ENCODE measurements at places on chromosomes 12 and 14.

DNA sequence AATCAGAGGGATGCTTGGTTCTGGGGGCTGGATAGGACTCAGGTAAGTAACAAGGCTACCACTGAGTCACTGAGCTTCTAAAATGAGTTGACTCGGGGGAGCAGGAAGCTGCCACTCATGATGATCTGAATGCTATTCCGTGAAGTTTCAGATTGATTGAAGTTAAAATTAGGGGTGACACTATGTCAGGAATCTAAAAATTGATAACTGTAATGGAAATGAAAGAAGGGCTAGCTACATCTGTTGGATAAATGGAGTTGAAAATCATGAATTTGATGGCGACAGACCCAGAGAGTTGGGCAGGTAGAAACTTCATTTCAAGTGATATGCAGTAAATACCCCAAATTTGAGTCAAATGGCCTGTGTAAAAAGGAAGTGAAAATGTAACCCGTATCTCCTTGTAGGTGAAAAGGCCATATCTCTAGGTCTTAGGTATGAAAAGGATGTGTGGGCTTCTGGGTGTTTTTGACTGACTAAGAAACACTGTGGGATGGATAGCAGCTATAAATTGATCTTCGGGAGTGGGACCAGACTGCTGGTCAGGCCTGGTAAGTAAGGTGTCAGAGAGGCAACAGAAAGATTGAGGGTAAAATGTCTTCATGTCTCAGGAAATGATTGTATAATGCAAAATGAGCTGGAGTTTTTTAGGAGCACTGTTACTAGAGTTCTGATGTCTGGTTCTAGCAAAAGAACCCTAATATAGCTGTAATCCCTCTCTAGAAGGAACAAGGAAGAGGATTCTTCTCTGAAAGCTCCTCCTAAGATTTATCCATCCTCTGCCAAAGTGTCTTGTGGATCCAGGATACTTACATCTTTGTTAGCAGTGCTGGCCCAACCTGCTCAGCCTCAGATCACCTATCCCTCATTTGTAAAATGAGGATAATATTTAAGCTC is 57.3 kb downstream of the DAD1 start:
- no peak for DNase-seq

GRCh38 chr12:98503342-98503591 is 12.1 kb upstream of the TMPO start:
- DNase-seq = peak; percentile 86

DNA sequence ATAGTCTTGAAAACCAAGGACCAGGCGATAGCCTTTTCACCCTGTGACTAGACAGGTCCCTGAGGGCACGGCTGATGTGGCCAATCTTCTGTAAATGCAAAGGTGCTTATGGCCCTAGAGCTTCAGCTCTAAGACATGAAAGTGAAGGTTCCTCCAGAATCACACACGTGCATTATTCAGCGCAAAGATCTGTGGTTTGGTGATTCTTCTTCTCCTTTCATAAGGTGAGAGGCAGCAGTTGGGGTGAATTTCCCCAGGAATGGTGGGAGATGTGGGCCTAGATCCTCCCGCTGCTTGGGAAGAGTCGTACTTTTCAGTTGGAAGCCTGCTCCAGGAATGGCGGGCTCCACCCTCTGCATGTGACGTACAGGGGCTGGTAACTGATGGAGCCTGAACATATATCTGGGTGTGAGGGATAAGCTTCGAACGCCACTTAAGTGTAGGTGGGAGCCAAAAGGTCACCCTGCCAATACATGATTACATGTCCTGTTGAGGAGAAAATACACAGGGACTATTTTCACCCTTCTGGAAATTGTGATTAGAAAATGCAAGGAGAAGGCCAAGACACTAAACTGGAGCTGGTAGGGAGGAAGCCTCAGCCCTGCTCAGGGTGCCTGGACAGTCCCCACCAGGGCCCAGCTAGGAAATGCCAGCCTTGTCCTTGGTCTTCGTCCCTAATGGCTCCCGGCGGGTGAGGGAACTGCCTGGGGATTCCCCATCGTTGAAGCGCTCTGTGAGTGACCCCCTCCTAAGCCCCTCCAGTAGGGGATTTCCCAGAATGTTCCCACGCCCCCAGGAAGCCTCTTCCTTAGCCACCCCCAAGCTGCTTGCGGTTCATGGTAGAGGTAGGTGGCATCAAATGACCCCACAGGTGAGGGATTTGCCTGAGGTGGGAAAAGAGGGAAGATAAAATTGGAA is 17.6 kb downstream of the BATF start:
- DNase-seq = peak; percentile 42

GRCh38 chr14:94888121-94888520 is 118.2 kb upstream of the GSC start:
- DNase-seq = no peak

DNA sequence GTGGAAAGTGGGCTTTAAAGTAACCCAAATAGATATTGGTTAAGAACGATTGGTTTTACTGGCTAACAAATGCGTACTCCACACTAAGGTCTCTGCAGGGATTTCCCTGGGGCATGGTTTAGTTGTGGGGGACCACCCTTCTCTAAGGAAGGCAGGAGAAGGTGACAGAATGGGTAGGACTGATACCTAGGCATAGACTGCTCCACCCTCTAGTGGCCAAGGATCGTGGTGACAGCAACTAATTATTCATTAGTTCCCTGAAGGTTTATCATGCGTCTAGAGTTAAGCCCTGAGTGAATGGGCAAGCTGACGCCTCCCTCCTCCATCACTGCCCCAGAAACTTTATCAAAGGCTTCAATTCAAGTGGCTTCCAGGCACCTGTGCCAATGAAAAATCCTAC is 9.1 kb downstream of the FAM181A start:
- no peak for DNase-seq

DNA sequence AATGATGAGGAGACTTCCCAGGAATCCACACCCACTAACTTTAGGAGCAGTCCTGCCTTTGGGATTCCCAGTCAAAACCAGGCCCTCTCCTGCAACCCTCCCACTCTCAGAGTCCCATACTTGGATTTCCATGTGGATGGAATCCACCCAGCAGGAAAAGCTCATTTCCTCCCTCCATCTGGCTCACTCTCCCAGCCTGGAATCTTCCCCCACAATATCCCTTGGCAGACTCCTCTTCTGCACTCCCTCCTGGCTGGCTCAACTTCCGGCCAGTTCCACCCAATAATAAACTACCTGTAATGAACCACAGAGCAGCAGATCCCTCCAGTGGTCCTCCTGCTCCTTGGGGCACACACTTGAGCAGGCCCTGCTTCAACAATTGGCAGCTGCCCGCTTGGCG is 102.8 kb upstream of the EGLN3 start:
- DNase-seq = no peak
